Fibroblast of skin of right biceps (primary cell): ENCODE measurements at places on chromosomes 16 and 17.

- DNase-seq: no peak
These were observed 1.4 kb downstream of the CBFB start for GRCh38 chr16:67030221-67030962.

DNA sequence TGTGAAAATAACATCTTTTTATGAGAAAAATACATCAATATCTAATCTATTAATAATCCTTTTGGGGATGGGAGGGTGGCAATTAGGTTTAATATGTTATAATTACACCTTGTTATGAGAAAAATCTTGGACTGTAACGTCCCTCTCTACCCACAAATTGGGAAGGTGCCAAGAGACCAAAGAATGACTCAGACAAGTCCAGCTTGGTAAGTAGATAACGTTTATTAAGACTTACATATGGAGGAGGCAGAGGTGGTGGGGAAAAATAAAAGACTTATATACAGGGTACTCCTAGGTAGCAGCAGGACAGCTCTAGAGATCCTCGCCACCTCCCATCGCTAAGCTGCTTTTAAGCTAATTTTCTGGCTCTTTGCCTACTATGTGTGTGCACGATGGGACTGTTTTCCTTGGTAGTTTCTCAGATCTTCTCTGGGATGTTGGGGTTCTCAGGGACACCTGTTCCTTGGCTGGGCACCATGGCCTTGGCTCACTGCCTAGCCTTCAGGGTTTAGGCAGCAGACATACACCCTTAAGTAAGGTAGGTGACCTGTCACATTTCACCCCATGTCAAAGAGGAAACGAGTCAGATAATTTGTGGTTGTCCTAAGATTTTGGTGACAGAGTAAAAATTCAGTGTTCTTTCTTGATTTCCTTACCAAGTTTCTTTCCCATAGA is 31.5 kb downstream of the RBL2 start:
- DNase-seq: peak; percentile 69

DNA sequence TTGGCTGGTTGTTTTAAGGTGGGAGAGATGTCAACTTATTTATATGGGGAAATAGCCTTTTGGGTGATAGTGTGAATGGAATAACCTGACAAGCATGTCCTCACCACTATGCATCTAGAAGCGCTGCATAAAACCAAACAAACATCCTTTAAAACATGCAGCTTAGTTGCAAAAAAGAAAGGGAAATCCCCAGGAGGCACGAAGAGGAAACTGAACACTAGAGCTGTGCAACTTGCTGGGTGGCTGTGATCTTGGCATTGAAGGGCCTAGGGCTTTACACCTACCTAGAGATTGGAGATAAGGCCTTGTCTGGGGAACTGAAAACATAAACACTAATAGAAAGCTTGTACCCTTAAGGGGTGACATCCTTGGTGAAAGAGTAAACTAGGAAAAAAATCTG is 7.3 kb downstream of the C16orf54 start:
- no peak for DNase-seq

- no peak for DNase-seq
These were observed 557 bp upstream of the LUC7L start for GRCh38 chr16:229731-230281.

GRCh38 chr16:54177052-54177861 is 109.3 kb downstream of the IRX3 start:
- peak; percentile 42 for DNase-seq

GRCh38 chr16:2927010-2927646 is 15.4 kb downstream of the FLYWCH1 start:
- DNase-seq: peak; percentile 82

- no peak for DNase-seq
These were observed 2.1 kb downstream of the MYO18A start for GRCh38 chr17:29177871-29178749.
